Renal cortex interstitium (tissue), 15 donors: ENCODE measurements at places on chromosomes 7 and 10. TPM values are rescaled to one million over a fixed set of nuclear protein-coding genes. Genes with fewer than 3 reads are reported as not detected.

- DNase-seq = no peak
These were observed 478.0 kb downstream of the KCNMA1 start for GRCh38 chr10:77159538-77160110.

DNA sequence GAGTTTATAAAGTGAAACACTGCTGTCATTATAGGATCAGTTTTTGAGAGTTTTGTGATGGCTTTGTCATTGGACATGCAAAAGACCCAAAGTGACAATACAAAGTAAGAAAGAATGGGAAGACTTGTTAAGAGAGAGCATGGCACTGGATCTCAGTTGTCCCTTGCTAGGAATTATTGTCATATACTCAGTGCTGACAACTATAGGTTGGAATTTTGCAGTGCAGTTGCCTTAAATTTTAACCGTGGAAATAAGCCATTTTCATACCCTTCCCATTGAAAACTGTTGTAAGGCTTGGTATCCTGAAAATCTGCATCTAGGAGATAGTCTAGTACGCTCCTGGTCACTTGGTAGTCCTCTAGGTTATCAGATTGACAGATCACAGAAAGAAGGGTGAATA, 1156.7 kb downstream of the GATA3 start:
- no peak for DNase-seq

GRCh38 chr7:87154166-87154565, 1.9 kb downstream of the DMTF1 start:
- DNase-seq = no peak

DNA sequence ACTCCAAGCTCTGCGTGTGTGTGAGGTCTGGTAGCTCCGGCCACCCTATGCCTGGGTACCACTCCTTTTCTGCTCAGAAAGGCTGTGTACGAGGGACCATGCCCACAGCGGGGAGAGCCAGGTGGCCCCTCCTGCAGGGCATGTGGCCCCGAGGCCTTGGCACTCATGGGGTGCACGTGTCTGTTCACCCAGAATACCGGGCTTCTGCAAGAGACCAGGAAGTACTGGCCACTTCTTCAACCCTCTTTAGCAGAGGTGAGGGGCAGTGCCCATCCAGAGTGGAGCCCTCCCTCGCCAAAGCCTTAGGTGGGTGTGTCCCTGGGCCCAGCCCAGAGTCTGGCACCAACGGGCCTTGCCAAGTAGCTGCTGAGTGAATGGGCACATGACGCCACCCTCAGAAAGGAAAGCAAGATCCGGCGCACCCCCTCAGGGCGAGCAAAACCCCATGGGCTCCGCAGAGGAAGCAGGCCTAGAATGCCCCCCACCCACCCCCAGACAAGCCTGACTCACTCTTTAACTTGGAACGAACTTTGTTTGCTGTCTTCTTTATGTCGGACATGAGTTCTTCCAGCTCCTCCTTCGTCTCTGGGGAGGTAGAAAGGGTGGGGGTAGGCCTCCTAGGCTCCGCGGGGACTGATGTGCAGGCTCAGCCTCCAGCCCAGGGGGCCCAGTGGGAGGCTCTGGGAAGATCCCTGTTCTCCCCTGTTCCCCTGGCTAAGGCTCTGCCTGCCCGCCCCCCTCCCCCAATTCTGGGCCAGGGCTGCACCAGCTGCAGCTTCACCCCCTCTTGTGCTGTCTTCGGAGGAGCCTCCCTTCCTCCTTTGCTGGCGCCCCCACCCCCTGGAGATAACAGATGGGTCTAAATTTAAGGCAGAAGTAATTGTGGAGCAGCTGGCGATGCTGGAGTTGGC, 14.6 kb downstream of the STX1A start:
- DNase-seq = no peak

DNA sequence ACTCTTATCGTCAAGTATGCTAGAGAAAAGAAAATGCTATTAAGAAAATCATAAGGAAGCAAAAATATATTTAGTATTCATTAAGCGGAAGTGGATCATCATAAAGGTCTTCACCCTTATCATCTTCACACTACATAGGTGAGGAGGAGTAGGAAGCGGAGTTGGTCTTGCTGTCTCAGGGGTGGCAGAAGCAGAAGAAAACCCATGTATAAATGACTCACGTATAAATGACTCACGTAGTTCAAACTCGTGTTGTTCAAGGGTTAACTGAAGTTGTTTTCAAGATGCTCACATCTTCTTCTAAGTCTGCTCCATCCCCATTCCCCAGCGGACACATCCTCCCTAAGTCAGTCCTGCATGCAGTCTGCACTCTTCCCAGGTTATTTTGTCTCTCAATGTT, 72.4 kb downstream of the SFMBT2 start:
- DNase-seq = no peak

VWA2 gene
- polyA plus RNA-seq = 2.3 TPM

FAM25C gene
- not detected for polyA plus RNA-seq

- no peak for DNase-seq
These were observed 17.2 kb upstream of the SLC26A4 start for GRCh38 chr7:107643407-107643806.

DNA sequence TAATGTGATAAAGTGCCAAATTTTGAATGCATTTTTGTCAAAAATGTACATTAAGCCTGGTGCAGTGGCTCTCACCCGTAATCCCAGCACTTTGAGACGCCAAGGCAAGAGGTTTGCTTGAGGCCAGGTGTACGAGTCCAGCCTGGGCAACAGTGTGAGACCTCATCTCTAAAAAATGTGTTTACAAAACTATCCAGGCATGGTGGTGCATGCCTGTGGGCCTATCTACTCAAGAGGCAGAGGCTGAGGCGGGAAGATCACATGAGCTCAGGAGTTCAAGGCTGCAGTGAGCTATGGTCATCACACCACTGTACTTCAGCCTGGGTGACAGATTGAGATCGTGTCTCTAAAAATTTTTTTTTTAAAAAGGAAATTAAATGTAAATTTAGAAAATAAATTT, 18.5 kb upstream of the MGMT start:
- DNase-seq = no peak

C10orf62 gene
- polyA plus RNA-seq = 1.3 TPM

CAMK2B gene
- 1.7 TPM for polyA plus RNA-seq

DNTT gene
- polyA plus RNA-seq = 0.09 TPM

DNA sequence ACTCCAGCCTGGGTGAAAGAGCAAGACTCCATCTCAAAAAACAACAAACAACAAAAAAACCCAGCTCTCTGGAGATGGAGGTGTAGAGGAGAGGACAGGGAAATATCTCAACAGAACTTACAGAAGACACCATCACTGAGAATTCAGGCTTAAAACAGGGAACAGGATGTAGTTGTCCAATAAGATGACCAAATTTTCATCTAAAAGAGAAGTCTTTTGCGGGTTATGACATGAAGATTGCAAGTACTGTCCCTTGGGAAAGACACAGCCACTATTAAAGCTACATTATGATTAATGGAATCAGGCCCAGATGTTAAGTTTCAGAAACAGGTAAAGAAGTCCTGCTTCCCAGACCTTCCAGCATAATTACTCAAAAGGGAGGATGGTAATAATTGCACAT, 235.2 kb upstream of the NRP1 start:
- no peak for DNase-seq

GRCh38 chr10:121157998-121158397, 306.8 kb downstream of the WDR11 start:
- DNase-seq = no peak

RHOBTB1 gene
- polyA plus RNA-seq = 97.7 TPM

- no peak for DNase-seq
These were observed 66.8 kb downstream of the PCGF5 start for GRCh38 chr10:91287276-91287675.

C10orf105 gene
- 0.18 TPM for polyA plus RNA-seq

RFC2 gene
- polyA plus RNA-seq = 40.8 TPM

DNA sequence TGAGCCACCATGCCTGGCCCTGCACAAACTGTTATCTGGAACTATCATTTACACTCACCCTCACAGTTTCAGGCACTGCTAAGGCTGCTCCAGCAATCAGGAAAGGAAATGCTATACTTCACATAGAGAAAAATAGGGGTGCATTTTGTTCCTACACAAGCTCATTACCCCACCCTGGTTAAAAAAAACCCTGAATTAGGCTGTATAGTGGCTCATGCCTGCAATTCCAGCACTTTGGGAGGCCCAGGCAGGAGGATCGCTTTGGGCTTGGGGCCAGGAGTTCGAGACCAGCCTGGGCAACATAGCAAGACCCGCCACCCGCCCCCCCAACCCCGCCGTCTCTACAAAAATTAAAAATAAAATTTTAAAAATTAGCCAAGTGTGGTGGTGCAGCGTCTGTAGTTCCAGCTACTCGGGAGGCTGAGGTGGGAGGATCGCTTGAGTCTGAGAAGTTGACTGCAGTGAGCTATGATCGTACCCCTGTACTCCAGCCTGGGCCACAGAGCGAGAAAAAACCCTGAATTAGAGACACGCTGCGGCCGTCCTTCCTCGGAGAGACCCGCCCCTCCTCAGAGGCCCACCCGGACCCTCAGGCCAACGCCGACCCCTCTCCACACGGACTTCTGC, 539 bp downstream of the PTCD1 start:
- no peak for DNase-seq

ACTR3C gene
- 9.5 TPM for polyA plus RNA-seq

ASB15 gene
- polyA plus RNA-seq = 1.7 TPM

DNA sequence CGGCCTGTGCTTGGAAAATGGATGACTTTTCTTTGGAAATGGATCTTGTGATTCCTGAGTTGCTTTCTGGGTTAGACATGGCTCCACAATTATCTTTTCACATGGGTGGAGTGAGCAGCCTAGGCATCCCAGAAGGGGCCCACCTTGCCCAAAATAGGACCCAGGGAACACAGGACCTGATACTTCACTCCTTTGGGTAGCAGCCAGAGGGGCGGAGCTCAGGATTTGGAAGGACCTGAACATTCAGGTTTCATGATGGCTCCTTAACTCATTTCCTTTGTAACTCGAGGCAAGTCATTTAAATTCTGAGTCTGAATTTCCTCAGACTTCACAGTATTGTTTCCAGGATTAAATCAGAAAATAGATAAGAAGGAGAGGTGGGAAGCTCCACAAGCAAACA, 178.3 kb upstream of the ZMIZ1 start:
- no peak for DNase-seq

DNA sequence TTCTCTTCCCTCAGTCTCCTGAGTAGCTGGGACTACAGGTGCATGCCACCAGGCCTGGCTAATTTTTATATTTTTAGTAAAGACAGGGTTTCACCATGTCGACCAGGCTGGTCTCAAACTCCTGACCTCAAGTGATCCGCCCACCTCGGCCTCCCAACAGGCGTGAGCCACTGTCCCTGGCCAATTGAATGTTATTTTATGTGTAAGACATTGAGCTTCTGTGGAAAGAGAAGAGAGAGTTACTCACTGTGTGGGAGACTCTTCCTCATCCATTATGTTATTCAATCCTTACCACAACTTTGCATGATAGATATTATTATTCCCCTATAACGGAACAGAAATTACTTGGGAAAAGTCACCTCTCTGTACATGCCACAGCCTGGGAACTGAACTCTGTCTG, 32.6 kb upstream of the MXI1 start:
- DNase-seq = no peak

DNA sequence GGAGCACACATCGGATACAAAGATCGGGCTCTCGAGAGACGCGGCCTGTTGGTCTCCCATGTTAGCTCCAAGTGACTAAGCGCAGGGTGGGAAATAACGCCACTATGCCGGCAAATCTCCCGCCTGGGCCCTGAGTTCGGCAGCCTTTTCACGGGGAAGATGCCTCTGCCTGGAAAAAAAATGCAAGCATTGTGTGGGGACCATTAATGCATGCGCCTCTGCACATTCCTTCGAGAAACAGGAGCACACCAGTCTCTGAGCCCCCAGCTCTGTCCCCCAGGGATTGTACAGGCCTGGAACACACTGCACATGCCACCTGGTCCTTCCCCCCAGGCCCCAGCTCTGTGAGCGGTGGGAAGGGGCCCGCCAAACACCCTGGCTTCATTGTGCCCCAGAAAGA, 44.1 kb downstream of the FBXW4 start:
- DNase-seq = no peak

BLNK gene
- 42.0 TPM for polyA plus RNA-seq

GRCh38 chr10:132132421-132132841, 54.3 kb upstream of the DPYSL4 start:
- DNase-seq = no peak

DNA sequence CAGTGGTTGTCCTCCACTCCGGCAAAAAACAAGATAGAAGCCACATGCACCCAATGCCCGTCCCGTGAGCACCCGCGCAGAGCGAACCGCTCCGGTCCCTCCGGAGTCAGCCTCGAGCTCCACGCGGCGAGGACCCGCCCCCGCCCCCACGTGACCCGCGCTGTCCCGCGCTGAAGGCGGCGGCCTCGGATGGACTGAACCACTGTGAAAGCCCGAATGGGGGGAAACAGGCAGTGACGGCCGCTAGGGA, 766 bp upstream of the EIF3B start:
- peak; percentile 82 for DNase-seq

PTN gene
- 157 TPM for polyA plus RNA-seq

- DNase-seq = no peak
These were observed 70.5 kb downstream of the DENND2A start for GRCh38 chr7:140570120-140570519.

DNA sequence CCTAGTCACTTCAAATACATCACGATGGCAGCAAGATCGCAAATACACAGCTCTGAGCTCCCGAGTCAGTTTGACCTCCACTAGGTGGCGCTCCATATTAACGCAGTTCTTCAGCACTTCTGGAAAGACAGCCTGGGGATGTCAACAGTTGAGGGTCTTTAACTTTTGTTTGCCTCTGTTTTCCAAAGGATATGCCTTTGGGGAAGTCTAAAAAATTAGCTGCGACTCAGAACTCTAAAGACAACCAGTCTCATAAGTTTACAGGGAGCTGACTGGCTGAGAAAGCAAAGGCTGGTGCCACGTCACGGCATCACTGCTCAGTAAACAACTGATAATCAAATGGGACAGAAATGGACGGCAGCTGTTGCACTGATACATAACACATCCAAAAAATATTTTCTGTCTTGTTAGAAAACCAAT, 458.8 kb downstream of the SORCS1 start:
- peak; percentile 86 for DNase-seq

MCM10 gene
- 8.7 TPM for polyA plus RNA-seq
